ENCODE measurements at places on chromosomes 12 and 14. TPM values are rescaled to one million over a fixed set of nuclear protein-coding genes. Genes with fewer than 3 reads are reported as not detected.

NELL2 gene
- total RNA-seq, result 10.5 TPM

MYO1H gene
- total RNA-seq, result not detected

GRCh38 chr12:40692765-40693206 lies 547 bp downstream of the CNTN1 start:
- H3K27ac ChIP-seq, result no peak overlapping the region
- H3K4me3 ChIP-seq, result no peak overlapping the region
- peaks cover 11% of the 10 kb centered on the region for H3K27me3 ChIP-seq
- no peak for DNase-seq
- no peaks in the 10 kb centered on the region for H3K4me1 ChIP-seq
- no peaks in the 10 kb centered on the region for H3K36me3 ChIP-seq

DNA sequence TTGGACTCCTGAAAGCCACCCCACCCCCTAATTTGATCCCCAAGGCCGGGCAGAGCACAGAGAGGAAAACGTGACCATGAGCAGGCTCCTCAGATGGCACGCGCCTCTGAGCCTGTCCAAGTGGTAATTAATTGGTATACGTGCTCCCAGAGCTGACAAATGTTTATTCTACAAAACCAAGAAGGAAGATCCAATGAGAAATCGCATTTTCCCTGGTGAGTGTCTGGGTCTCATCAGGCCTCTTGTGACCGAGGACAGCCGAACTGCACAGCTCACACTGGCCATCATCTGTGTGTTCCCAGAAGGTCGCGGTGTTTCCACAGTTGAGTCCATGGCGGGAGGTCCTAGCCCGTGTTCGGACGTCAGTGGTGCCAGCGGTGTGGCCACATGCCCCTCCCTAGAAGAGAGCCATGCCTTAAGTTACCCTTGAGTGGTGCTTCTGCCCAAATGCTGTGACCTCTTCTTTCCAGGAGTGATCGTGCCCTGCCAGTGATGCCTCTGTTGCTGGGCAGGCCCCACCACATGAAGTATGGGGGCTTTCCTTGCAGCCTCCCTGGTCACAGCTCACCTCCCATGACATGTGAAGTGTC lies 317.5 kb upstream of the RTL1 start:
- H3K4me3 ChIP-seq, result no peak overlapping the region
- H3K27ac ChIP-seq, result no peak overlapping the region
- no peaks in the 10 kb centered on the region for H3K36me3 ChIP-seq
- H3K4me1 ChIP-seq, result peaks cover 4% of the 10 kb centered on the region

GPRC5D gene
- 0.73 TPM for total RNA-seq

DNA sequence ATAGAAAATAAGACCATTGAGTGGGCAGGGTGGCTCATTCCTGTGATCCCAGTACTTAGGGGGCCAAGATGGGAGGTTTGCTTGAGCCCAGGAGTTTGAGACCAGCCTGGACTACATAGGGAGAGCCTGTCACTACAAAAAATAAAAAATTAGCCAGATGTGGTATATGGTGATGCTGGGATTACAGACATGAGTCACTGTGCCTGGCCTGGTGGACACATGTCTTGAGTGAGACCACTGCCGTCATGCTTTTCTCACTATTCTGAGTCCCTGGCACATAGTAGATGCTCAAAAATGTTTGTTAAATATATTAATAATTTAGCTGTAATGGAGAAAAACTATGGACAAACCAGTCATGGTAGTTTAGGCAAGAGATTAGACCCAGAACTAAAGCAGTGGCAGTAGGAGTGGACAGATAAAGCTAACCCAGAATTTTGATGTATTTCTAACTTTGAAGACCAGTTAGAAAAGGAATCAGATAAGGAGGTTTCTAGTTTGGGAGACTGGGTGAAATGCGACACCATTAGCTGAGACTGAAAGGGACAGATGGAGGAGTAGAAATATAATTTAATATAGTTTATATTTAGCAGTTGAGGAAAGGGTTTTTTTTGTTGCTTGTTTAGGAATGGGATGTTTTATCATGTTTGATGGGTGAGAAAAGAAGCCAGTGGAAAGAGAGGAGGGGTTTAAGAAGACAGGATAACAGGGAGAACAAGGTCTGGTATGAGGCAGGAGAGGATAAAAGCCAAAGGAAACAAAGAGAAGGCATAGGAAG lies 7.4 kb upstream of the PTGES3 start:
- H3K27me3 ChIP-seq, result no peaks in the 10 kb centered on the region
- DNase-seq, result no peak
- H3K4me3 ChIP-seq, result no peak overlapping the region

- no peak overlapping the region for H3K4me3 ChIP-seq
- no peak for DNase-seq
- H3K4me1 ChIP-seq, result no peaks in the 10 kb centered on the region
- H3K27me3 ChIP-seq, result no peaks in the 10 kb centered on the region
Measured at GRCh38 chr14:48140804-48141203, 465.4 kb upstream of the MDGA2 start.

DNA sequence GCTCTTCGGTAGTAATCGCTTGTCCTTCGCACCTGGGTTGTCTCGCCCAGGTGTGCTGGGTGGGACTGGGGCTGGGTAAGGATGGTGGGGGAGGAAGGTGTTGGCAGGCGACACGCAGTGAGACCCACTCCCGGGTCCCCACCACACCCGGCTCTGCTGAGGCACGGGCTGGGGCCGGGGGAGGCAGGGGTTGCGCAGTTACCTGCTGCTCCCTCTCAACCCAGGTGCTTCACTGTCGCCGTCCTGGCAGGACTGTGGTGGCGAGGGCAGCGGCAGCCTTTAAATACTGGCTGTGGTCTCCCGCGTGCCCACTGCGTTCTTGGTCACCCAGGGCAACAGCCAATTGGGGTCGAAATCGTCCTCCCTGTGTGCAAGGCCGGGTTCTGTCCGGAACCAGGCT lies at the start of gene CCER1:
CCER1 (minus strand) TSS at position 256 of the 400 bp plus-strand sequence. CDS start 434 bp downstream, outside the sequence.
- peaks cover 2% of the 10 kb centered on the region for H3K27me3 ChIP-seq
- no peak within 1 kb of the TSS for H3K27ac ChIP-seq
- H3K36me3 ChIP-seq, result no peaks in the 10 kb centered on the region
- DNase-seq, result no peak

SCYL2 gene
- 37.4 TPM for total RNA-seq

DNA sequence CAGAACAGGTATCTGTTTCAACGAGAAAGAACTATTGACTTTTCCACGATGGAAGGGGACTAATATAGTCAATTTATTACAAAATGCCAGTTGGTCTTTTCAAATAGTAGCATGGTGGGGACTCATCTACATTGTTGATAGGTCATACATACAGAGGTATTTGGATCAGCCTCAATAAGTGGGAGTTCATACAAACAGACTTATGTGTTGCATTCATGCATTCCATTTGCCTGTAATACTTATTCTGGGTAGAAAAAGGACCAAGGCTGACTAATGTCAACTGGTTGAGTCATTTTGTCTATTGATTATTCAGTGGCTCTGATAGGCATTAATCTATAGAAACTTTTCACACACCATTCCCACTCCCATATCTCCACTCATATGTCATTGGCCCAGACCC lies 41.5 kb upstream of the GLIPR1 start:
- H3K4me3 ChIP-seq, result no peak overlapping the region
- H3K27ac ChIP-seq, result no peak overlapping the region
- peaks cover 15% of the 10 kb centered on the region for H3K4me1 ChIP-seq
- no peaks in the 10 kb centered on the region for H3K36me3 ChIP-seq
- DNase-seq, result no peak

- H3K4me3 ChIP-seq, result no peak overlapping the region
- DNase-seq, result no peak
- peaks cover 43% of the 10 kb centered on the region for H3K36me3 ChIP-seq
- H3K27ac ChIP-seq, result no peak overlapping the region
- peaks cover 57% of the 10 kb centered on the region for H3K4me1 ChIP-seq
Measured at GRCh38 chr14:101873076-101873825, 91.1 kb upstream of the DYNC1H1 start.

EPYC gene
- total RNA-seq, result not detected

LLPH gene
- 30.0 TPM for total RNA-seq

GRCh38 chr12:55929306-55929791 lies 1.6 kb upstream of the DGKA start:
- H3K4me1 ChIP-seq, result peaks cover 56% of the 10 kb centered on the region
- H3K27ac ChIP-seq, result peak overlapping the region; percentile 96
- no peaks in the 10 kb centered on the region for H3K27me3 ChIP-seq
- H3K36me3 ChIP-seq, result peaks cover 58% of the 10 kb centered on the region
- peak overlapping the region; percentile 91 for H3K4me3 ChIP-seq

SERPINA1 gene
- 0.43 TPM for total RNA-seq

PNP gene
- 210 TPM for total RNA-seq

DNA sequence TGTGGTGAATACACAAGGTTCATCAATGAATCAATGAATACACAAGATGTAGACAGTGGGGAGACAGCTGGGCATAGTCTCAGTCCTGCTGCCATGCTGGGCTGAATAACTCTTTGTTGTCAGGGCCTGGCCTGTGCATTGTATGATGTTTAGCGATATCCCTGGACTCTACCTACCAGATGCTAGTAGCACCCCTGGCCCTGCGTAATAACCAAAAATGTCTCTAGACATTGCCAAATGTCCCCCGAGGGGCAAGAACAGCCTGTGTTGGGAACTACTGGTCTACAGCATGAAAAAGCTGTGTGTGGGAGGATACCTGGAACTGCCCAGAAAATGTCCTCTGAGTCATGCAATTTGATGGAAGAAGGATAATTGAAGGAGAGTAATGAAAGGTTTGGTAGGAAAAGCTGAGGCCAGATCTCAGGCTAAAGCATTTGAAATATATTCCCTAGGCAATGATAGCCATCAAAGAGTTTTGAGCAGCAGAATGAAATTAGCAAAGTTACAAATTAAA lies 128.2 kb downstream of the TMEM30B start:
- no peaks in the 10 kb centered on the region for H3K4me1 ChIP-seq
- H3K27ac ChIP-seq, result no peak overlapping the region
- H3K36me3 ChIP-seq, result peaks cover 2% of the 10 kb centered on the region
- DNase-seq, result no peak

DNA sequence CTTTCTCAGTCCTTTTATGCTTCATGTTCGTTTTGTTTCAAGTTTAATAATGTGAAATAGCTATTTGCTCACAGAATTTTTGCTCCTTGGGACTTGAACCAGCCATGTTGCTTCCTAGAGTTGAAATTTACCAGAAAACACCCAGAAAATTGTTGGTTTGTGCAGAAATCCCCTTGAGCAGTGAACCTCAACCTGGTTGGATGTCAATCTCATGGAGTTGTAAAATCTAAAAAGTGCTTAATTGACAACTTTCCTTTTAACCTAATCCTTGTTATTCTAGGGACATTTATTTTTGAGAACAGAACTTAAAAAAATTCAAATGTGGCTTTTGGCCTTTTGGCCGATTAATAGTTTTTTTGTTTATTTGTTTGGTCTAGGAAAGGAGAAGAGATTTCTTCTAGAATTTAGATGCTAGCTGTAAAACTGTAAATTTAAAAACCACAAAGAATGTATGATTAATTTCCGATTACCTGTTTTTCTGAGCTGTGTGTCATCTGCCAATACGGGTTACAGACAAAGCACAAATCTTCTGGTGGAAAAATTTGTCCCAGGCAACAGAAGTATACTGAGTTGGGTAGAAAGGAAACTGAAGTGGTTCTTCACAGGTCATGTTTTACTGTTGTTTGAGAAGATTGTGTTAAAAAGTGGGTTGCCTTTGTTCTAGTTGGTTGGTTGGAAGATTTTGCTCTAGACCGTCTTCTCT lies 154.4 kb downstream of the FUT8 start:
- peak overlapping the region; percentile 4 for H3K4me3 ChIP-seq
- H3K36me3 ChIP-seq, result peaks cover 59% of the 10 kb centered on the region
- no peaks in the 10 kb centered on the region for H3K27me3 ChIP-seq
- H3K4me1 ChIP-seq, result peaks cover 33% of the 10 kb centered on the region

DNA sequence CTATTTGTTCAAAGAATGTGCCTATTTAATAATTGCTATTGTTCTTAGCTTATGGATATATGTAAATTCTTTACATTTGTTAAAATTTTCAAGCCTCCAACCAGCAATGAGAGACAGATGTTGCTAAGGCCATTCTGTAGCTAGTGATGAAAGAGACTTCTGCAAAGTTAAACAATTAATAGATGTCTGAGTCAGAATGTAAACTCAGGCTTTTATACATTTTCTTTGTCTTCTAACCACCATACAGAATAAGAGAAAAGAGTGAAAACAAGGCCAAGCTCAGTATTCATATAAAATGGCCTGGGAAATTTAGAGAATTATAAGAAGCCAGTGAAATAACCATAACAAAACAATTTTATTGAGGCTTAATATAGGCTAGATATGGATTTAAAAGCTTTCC lies 1102.3 kb upstream of the SEL1L start:
- no peaks in the 10 kb centered on the region for H3K4me1 ChIP-seq
- H3K36me3 ChIP-seq, result no peaks in the 10 kb centered on the region
- no peak overlapping the region for H3K4me3 ChIP-seq

DNA sequence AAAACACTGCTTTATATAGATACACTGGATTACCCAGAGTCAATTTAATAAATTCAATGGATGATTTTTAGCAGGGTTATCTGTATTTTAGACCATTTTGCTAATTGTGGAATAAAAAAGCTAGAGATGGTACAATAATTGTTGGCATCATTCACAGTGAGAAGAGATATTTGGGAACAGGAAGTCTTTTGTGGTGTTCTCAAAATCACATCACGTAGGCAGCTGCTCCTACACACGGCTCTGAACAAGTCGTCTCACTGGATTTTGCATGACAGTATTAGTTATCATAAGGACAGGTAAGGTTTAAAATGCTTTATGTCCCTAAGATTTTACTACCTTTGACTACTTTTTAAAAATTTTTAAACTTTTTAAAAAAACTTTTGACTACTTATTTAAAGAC lies 52.0 kb downstream of the PAPLN start:
- no peak for DNase-seq
- H3K36me3 ChIP-seq, result peaks cover 34% of the 10 kb centered on the region
- no peak overlapping the region for H3K27ac ChIP-seq
- peaks cover 37% of the 10 kb centered on the region for H3K4me1 ChIP-seq
- no peak overlapping the region for H3K4me3 ChIP-seq
